ENCODE measurements at places on chromosomes 1 and 21.
A peak's percentile ranks its signal among the peaks of the same experiment; 100 is the strongest.

- DNase-seq = no peak
These were observed 8.2 kb upstream of the TRIM63 start for GRCh38 chr1:26075421-26076144.

- no peak for DNase-seq
These were observed 14.7 kb downstream of the NMNAT2 start for GRCh38 chr1:183403498-183403897.

DNA sequence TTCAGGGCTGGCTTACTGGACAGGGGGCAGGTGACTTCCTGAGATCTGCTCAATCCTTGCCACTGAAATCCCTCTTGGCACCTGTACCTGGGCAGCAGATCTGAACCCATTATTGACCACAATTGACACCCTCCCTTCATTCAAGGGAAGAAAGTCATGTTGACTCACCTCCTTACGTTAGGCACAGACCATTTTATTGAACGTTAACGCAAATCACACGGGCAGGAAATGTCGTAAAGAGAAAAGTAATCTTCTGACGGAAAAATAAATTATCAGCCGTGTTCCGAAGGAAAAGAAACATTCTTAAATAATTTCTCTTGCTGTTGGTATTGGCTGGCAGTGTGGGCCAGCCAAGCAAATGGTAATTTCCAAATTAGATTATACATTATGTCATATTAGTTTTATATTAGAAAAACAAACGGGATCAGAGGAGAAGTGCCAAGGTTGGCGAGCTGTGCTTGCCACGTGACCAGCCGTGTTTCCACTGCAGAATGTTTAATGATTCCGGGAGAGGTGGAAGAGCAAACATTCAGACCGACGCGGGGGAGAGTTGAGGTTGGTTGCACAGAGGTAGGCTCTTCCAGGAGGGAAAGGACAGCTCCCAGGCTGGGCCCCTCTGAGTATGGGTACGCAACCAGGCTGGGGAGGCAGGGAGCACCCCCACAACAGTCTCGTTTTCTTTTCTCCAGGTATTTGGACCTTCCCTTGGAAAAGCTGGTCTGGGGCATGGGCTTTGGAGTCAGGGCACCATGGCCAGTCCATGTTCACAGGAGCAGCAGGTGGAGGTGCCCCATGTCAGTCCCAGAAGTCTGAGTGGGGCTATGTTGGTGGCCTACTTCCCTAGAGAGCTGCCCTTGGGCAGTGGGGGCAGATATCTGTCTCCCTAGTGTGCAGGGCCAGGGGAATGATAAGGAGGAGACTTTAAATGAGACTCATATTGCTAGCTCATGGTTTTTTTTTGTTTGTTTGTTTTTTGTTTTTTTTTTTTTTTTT, 121.1 kb downstream of the FOXD2 start:
- no peak for DNase-seq

DNA sequence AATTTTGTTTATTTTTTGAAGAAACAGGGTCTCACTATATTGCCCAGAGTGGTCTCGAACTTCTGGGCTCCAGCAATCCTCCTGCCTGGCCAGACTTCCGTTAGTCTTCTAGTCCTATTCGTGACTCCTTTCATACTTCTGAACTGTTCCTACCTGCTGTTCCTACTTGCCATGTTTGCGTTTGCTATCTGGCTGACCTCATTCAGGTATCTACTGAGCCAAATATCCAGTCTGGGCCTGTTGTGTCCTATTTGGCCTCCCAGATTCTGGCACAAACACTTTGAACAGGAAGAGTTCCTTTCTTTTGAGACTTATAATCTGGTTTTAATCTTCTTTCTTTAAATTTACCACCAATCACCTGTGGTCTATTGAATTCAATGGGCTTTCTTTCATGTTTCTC, 6.9 kb upstream of the NR1I3 start:
- DNase-seq = no peak

DNA sequence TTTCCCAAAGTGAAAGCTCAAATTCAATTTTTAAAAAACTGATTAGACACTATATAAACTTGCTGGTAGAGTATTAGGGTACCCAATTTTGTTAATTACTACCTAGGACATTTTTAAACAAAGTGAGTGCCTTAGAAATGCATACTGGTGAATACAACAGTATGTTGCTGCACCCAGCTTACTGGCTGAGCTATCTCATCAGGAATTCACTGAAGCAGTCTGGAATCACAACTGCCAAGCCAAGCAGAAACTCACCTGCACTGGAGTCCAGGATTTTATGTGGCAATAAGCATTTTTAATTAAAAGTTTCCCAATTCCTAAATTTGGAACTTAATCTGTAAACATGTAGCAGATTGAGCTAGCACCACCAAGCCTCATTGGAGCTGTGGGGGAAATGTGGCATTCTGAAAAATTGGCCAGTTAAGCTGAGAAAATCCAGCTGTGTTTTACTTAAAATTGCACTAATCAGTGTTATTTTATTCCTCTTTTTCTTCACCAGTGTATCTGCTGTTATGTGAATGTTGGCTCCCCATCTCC, 61.8 kb downstream of the CLEC20A start:
- no peak for DNase-seq

DNA sequence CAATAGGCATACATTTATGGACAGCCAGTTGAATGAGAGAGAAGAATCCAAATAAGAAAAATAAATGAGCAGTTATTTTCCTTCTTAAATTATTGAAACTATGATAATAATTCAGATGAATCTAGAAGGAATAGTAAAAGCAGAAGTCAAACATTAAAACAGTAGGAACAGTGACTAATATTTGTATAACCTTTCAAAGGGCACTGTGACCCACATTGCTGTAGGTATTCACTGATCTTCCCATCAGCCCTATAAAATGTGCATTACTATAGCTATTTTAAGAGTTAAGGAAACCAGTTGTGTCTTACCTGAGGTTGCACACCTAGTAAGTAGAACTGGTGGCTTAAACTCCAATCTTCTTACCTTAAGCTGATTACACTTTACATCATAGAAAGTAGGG, 102.8 kb upstream of the ARTN start:
- no peak for DNase-seq

- DNase-seq = no peak
These were observed 93.6 kb downstream of the KIF14 start for GRCh38 chr1:200526709-200527612.

DNA sequence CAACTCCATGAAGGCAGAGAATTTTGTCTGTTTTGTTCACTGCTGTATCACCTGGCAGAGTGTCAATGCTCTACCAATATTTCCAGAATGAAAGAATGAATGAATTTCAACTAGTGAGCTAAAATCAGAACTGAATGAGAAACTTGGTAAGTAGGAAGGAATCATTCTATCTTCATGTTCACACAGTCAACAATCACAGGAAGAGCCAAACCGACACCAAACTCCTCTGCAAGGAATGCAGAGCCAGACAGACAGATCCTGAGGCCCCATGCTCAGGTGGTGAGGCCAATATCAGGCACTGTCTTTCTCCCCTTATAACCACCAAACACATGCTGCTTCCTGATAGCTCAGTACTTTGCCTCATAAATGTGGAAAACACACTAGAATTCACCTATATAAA, 139.1 kb downstream of the SLC45A1 start:
- DNase-seq = no peak

GRCh38 chr1:25247829-25248754, 838 bp upstream of the RSRP1 start:
- no peak for DNase-seq

DNA sequence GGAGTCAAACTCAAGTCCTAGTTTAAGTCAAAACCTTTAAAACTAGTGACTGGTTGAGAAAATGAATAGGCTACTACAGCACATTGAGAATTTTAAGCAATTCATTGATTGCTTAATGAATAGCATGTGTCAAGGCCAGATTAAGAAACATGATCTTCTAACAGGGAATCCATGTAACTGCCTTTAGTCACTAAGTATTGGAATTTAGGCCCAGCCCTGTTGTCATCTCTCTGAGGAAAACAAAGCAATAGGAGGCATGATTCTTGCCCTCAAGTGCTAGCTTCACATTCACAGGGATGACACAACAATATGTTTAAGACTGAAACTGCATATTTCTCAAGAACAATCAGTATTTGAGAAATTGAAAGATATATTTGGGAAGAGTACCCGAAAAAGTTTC, 70.0 kb upstream of the PTGS2 start:
- DNase-seq = no peak

GRCh38 chr1:206030714-206031113, 7.0 kb upstream of the CTSE start:
- peak; percentile 81 for DNase-seq

DNA sequence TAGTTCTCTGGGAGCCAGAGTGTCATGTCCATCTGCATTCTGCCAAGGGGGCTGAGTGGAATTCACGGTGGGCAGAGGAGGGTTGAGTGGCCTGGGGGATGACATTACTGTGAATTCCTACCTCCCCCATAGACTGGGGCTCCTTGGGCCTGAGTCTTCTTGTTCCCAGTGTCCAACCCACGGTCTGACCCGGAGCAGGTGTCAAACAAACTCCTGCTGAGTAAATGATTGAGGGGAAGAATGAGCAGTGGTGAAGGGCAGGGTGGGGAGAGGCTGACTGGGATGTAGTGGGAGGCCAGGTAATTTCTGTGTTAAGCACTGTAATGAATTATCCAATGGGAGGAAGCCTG, 597.6 kb downstream of the MATN1 start:
- DNase-seq = no peak

DNA sequence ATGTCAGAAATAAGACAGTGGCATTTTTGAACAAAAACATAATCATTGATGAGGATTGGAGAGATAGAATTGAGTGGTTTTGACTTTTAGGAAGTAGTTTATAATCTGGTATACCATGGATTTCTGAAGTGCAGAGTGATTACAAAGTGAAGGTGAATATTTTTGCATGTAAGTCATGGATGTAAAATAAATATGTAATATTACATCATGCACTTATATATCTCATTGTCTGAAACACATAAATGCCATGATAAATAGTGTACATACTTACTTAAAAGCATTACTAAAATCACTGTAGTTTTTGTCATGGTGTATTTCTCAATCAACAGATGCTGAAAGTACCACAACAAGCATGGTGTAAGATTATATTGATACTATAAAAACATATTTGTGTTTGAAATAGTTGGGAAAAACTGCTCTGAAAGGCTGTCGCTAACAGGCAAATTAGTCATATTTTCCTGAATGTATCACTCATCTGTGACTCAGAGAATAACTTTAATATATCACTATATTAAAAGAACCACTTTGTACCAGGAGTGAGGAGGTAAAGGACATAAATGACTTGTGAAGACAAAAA, 24.8 kb upstream of the RGS18 start:
- no peak for DNase-seq

Measured in stimulated activated CD4-positive, alpha-beta T cell treated with anti-CD3 and anti-CD28 coated beads, Interleukin-15, amount 100 ng/mL, for 24 hours (primary cell).